Lower leg skin (tissue), 4 donors: ENCODE measurements at places on chromosomes 3 and 15.

DNA sequence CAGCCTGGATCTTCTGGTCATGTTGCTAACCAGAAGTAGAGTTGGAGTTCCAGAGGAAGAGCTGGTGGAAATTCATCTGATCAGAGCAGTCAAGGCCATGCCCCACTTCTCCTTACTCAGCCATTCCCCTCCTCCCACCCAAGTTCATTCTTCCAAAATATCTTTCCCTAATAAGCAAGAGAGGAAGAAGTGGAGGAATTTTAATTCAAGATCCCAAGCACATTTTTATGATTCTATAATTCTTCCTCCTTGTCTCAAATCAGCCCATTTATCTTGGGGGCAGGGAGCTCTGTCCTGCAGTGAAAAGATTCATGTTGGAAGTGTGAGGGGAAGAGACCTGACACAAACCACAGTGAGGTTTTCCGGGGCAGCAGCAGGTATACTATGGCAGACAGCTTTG, 85.0 kb upstream of the GALNT15 start:
- DNase-seq = no peak

DNA sequence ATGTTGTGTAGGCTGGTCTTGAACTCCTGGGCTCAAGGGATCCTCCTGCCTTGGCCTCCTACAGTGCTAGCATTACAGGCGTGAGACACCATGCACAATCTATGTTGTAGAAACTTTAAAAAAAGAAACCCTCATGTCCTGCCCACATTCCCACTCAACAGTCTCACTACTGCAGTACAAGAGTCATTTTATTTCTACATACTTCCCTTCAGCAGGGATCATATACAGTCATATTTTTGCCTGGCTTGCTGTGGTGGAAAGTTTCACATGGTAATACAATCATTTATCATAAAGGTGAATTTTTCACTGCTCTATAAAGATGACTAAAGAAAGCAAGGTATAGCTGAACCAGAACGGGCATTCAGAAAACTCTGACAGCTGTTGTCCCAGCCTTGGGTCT, 53.8 kb upstream of the PIK3CB start:
- no peak for DNase-seq

- DNase-seq = peak; percentile 36
These were observed 50.1 kb downstream of the GPR176 start for GRCh38 chr15:39869858-39870515.

GRCh38 chr15:40944510-40945296, 8.6 kb upstream of the CHAC1 start:
- DNase-seq = no peak

DNA sequence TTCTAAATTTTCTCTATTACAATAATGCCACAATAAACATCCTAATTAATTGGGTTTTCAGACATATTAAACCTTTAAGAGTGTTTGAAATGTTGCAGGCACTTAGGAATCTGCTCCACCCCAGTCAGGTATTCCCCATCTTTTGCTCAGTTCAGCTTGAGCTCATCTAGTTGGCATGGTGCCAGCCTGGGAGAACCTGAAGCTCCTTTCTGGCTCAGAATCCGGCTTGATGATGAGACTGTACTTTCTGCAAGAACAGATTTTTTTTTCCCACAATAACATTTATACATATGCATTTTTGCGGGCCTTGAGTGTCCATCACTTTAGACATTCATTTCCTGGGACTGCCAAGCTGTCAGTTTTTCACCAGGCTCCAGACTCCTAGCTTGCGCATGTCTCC, 7.7 kb upstream of the OXSR1 start:
- no peak for DNase-seq

DNA sequence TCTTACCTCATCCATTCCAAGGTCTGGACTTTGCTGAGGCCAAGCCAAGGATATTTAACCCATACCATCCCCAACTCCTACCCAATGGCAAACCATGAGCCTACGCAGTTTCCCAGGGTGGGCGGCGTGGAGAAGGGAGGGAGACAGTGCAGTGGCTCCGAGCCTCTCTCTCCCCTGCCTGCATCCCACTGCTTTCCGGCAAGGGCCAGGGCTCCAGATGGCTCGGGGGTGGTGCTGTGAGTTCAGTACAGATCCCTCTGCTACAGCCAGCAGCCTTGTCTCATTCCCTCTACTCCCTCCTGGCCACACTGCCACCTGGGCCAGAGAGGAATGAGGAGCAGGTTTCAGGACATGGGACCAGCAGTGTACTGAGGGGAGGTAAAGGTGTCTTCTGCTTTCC, 44.3 kb upstream of the APEH start:
- DNase-seq = no peak

GRCh38 chr3:178480274-178480673, 56.0 kb upstream of the KCNMB2 start:
- no peak for DNase-seq

GRCh38 chr3:104040896-104041295, 1325.8 kb upstream of the ALCAM start:
- DNase-seq = no peak

DNA sequence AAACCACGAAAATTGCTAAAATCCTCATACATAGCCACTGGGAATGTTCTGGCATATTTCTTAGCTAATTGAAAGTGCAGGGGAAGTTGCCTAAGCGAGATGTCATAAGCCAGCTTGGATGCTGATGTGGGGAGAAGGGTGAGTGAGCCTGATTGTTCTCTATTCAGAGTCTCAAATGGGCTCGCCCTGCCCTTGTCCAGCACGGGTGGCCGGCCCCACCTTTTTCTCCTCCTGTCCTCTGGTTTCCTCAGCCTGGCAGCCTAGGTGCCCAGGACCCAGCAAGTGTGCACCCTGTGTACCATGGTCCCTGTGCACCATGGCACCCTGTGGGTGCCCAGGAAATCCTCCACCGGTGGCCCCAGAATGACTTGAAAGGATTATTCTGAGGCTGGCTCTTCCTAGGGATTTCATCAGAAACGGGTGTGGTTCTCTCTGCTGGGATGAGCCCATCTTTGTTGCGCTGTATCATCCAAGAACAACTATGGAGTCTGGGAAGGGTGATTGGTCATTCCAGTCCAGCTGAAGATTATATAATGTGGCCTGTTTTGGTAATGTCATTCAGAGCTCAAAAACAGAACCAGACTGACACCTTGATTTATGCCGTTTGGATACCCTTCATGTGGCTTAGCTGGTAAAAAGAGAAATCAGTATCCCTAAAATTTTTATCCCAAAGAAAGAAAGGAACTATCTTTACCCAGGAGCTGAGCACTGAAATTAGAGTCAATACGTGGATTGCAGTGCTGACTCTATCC, 150.8 kb upstream of the BHLHE40 start:
- peak; percentile 88 for DNase-seq

DNA sequence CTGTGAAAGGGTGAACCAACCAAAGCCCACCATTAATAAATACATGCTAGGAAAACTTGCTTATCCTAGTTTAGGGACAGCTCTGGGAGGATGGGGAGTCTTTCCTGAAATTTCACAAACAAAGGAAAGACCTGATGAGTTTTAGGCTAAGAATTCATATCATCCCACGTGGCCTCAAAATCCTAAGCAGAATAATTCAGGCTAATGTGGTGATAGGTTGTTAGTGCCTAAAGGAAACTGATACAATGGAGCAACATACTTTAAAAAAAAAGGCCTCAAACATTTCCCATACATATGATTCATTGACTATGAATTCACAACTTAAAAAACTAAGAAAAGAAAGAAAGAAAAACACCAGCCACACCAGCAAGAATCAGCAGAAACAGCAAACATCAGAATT, 126.9 kb upstream of the CNTN4 start:
- no peak for DNase-seq

- no peak for DNase-seq
These were observed 68.9 kb upstream of the DCLK3 start for GRCh38 chr3:36833160-36833814.

GRCh38 chr3:35745351-35745750, 106.0 kb downstream of the ARPP21 start:
- no peak for DNase-seq

DNA sequence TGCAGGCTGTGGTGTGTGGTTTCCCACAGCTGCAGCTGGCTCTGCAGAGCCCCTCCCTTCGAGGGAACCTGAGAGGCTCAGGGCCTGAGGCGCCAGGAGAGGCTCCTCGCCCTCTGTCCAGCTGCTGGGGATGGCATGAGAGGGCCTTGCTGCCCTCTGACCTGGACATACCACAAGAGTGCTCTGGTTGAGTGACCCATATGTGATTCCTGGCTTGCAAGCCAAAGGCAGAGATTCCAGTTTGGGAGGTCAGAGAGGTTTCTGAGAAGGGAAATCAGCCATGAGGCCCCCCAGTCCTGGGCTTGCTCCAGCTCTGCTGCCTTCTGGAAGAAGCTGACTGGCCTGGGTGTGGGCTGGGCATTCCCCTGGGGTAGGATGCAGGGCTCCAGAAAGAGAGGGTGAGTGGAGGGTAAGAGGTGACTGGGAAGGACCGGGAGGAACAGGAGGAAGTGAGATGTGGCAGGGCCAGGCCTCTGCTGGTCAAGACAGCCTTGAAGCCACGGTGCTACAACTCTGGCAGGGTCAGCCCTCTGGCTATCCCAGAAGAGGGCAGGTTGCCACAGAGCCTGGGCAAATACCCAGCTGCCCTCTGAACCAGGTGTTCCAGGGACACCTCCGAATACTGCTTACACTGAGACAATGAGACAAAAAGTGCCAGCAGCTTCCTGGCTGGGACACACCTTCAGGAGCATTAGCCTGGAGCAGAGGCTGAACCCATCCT, 16.0 kb upstream of the SRP14 start:
- no peak for DNase-seq

GRCh38 chr15:100669260-100669659, 66.9 kb downstream of the ASB7 start:
- peak; percentile 64 for DNase-seq

- no peak for DNase-seq
These were observed 77.5 kb downstream of the ADCY5 start for GRCh38 chr3:123371426-123371825.

GRCh38 chr3:106428565-106428994, 559.8 kb upstream of the CBLB start:
- peak; percentile 66 for DNase-seq

- no peak for DNase-seq
These were observed 18.9 kb downstream of the RAP2B start for GRCh38 chr3:153180860-153181372.

- peak; percentile 95 for DNase-seq
These were observed 12.9 kb downstream of the CD276 start for GRCh38 chr15:73697033-73697467.

DNA sequence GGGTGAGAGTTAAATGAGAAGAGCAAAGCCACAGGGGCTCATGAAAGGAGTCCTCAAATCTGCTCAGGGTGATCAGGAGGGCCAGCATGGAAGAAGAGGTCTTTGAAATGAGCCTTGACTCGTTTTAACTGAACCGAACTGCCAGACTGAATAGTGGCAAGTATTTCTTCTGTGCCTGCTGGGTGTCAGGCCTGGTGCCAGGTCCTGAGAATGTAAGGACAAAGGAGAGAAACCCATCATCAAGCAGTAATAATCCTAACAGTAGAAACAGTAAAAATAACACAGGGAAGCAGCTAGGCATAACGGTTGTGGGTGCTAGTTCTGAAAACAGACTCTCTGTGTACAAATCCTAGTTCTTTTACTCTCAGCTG, 40.4 kb upstream of the SMAD3 start:
- peak; percentile 56 for DNase-seq

- peak; percentile 71 for DNase-seq
These were observed 24.1 kb downstream of the ALS2CL start for GRCh38 chr3:46669191-46669999.

- DNase-seq = no peak
These were observed 16.0 kb downstream of the CD200 start for GRCh38 chr3:112348943-112349342.

DNA sequence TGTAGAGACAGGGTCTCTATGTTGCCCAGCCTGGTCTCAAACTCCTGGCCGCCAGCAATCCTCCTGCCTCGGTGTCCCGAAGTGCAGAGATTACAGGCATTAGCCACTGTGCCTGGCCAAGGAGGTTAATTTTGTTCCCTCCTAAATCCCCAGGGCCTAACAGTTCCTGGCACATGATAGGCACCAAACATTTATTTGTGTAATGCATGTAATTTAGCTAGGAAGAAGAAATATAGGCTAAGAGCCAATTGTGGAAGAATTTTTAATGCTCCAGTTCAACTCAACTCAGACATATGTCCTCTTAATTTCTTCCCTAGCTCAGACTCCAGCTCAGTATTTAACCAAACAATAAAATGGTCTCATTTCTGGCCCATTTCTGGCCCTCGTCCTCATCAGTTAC, 7.7 kb upstream of the ZNF592 start:
- peak; percentile 73 for DNase-seq

DNA sequence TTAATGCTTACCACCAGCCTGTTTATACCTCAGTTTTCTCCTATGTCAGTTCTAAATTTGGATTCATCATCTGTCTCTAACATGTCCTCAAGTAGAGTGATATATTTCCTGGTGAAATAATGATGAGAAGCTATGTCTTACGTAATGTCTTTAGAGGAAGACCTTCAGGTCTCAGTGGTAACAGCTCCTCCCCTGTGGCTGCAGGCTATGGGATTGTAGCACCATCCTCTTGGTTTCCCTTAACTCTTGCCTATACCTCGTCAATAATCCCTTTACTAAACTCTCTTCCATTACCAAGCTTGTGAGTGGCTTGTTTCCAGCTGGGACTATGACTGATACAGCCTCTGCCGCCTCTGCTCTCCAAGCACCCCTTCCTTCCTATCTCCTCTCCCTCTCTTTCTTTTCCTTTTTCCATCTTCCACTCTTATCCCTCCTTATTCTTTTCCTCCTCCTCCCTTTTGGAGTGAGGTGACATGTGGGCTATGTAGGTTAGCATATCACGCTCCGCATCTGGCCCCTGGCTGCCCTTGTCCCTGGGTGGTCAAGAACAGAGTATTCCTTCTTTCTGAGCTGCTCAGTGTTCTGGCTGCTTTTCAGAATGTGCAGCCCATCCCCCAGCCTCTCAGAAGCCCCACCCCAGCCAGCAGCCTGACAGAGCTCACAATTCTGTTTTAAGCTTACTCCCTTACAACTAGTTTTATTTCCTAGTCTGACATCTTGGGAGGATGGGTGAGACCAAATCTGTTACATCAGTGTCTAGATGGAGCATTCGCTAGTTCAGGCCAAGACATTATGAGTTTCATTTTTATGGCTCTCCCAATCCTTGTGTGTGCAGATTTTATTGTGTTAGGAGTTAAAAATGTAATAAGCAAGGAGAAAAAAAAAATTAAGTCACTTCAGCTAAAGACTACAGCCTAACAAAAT, 75.0 kb upstream of the RNU6-1 start:
- no peak for DNase-seq
